ELR (cell line): ENCODE measurements at places on chromosomes 13 and 19.

- DNase-seq, result no peak
Observed at GRCh38 chr13:93956426-93956825, 523.1 kb downstream of the DCT start.

GRCh38 chr13:75806117-75806516, 170.0 kb downstream of the LMO7 start:
- DNase-seq, result no peak

GRCh38 chr13:112638919-112639318, 50.9 kb upstream of the ATP11A start:
- DNase-seq, result no peak

- no peak for DNase-seq
Observed at GRCh38 chr13:76378767-76379166, 507.4 kb downstream of the KCTD12 start.

- no peak for DNase-seq
Observed at GRCh38 chr13:100984085-100984705, 309.6 kb upstream of the TMTC4 start.

- DNase-seq, result peak; percentile 8
Observed at GRCh38 chr13:99434258-99434788, 66.9 kb upstream of the TM9SF2 start.

- no peak for DNase-seq
Observed at GRCh38 chr19:16698914-16699313, 20.7 kb upstream of the NWD1 start.

DNA sequence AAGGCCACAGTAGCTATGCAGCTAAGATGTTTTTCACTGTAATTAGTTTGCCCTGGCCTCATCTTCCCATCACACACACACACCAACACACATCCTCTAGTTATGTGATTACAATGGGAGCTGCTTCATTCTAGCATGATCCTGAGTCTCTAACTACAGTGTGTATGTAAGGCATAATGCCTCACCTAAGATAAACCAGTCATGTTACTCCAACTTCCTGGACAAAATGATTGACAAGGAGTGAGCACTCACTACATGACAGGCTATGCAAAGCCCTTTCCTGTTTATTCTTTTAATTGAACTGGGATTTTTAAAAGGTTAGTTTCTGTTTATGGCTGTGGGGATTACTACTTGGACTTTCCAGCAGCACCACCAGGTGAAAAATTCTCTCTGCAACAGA, 400.8 kb upstream of the ATXN8OS start:
- DNase-seq, result no peak

- peak; percentile 50 for DNase-seq
Observed at GRCh38 chr13:113297370-113298042, 467 bp downstream of the LAMP1 start.

DNA sequence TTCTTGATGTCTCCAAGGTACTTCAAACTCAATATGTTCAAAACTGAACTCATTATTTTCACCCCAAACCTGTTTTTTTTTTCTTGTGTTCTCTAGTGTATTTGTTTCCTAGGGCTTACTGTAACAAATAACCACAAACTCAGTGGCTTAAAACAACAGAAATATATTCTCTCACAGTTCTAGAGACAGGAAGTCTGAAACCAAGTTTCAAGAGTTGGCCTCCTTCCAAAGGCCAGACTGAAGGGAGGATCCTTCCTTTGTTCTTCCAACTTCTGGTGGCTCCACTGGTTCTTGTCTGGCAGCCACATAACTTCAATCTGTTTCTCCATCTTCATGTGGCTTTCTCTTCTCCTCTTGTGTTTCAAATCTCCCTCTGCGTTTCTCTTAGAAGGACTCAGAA, 62.0 kb upstream of the PDCD5 start:
- no peak for DNase-seq

GRCh38 chr19:42281827-42282762, 13.0 kb downstream of the CIC start:
- peak; percentile 47 for DNase-seq

GRCh38 chr19:18775586-18776287, 15.4 kb downstream of the COMP start:
- peak; percentile 90 for DNase-seq

- peak; percentile 27 for DNase-seq
Observed at GRCh38 chr13:32264407-32264806, 50.8 kb downstream of the ZAR1L start.

- DNase-seq, result no peak
Observed at GRCh38 chr13:113390874-113391497, 27.1 kb upstream of the GRTP1 start.

DNA sequence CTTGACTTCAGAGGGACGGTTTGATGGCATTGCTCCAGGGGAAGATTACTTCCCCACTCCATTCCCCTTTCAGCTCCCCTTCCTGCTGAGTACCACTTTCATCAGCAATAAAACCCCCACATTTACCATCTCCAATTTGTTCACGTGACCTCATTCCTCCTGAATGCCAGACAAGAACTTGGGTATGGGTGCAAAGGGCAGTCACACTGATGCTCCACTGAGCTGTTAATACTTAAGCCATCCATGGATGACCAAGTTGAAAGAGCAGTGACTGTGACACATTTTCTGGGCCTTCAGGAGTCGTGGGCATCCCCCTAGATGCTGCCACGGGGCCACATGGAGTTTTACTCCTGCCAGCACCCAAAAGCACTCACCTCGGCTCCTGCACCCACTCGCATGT, 93.1 kb downstream of the STOML3 start:
- no peak for DNase-seq

GRCh38 chr13:21478881-21479808, 20.0 kb upstream of the ZDHHC20 start:
- DNase-seq, result peak; percentile 80

- DNase-seq, result peak; percentile 37
Observed at GRCh38 chr13:33208290-33209220, 77.0 kb downstream of the STARD13 start.

- DNase-seq, result no peak
Observed at GRCh38 chr19:988081-988480, 3.9 kb downstream of the WDR18 start.

DNA sequence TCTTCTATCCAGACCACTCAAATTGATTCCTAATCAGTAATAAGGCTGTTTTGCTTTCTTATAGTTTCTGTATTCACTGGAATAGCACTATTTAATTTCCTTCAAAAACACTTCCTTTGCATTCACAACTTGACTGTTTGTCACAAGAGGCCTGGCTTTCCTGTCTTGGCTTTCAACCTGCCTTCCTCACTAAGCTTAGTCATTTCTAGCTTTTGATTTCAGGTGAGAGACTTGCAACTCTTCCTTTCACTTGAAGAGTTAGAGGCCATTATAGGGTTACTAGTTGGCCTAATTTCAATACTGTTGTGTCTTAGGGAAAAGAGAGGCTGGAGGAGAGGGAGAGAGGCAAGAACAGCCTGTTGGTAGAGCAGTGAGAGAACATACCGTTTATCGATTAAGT, 47.0 kb downstream of the SACS start:
- DNase-seq, result no peak

DNA sequence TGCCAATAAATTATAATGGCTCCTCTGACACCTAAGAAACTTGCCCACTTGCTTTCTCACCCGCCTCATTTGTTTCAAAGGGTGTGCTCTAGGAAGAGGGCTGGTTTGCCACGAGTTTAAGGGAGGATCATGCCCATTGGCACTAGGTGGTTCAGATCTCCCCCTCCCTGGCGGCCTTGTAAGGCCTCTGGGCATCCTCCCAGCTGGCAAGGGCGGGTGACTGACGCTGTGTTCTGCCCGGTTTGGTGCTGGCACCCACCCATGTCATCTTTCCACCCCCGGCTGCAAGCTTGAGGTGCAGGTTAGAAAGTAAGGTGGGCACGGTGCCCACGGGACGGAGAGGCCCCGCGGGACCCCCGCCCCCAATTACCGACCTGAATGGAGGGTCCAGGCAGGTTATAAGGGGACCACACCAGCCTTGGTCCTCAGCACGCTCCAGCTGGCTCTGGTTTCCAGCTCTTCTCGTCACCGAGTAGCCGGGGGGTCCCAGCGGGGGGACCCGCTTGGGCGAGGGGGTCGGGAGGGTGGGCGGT, 90.4 kb downstream of the PTPRS start:
- no peak for DNase-seq

- peak; percentile 61 for DNase-seq
Observed at GRCh38 chr13:48532256-48532505, 699 bp downstream of the RCBTB2 start.

DNA sequence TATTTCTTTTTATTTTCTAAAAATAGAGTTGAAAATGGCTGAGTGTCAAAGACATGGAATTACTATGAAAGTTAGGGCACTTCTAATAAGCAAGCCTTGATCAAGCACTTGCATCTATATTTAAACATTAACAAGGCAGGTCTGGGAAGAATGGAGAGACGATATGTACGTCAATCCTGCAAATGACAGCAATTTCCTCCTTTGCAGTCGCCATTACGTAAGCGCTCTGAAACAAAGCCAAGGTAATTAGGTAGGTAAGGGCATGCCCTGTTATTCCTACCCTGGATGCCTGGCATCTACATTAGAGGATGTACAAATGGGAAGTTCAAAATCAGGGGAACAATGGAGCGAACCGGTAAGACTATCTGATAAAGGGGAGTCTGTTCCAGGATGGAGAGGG, 664.0 kb upstream of the ARGLU1 start:
- no peak for DNase-seq
